ENCODE measurements at places on chromosomes 7 and 10.

DNA sequence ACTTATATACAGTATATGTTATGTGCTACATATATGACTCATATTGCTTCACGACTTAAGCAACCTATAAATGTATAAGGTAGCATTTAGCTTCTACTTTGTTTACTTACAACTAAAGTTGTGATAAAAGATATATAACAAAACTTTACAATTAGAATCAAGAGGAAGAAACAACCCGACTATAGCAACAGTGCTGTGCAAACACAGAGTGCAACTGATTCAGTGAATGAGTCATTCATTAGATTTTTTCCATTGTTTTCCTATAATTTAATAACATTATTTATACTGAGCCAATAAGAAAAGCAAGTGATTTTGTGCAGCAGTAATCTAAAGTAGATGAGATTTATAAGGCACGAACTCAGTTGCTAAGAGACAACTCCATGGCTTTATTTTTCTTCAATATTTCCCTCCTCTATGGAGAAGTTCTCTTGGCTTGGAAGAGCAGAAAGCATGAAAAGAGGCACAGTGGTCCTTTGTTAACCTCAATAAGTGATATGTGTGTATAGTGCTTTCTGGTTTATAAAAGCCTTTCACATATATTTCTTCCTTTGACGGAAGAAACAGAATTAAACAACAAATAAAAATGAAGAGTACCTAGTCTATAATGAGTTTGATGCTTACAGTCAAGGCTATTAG, 19.8 kb downstream of the CEP41 start:
- no peaks in the 10 kb centered on the region for H3K36me3 ChIP-seq
- H3K27ac ChIP-seq: no peak overlapping the region
- no peak overlapping the region for H3K4me3 ChIP-seq
- no peaks in the 10 kb centered on the region for H3K4me1 ChIP-seq

DNA sequence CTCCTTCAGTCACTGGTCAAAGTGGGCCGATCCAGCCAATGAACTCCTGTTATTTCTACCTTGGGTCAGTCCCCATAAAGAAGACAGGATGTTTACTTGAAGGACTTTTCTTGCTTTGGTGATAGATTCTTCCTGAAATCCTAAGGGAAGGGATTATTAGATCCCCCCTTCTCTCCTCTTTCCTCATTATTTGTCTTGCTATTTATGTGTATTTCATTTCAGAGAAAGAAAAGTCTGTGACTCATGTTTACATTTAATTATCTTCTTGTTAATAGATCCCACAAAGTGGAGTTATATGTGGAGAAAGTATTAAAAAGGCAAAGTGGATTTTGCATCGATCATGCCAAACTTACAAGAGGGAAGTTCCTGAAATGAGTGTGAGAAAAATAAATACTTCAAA, 341.5 kb downstream of the PHTF2 start:
- no peak for DNase-seq
- H3K27me3 ChIP-seq: no peaks in the 10 kb centered on the region
- H3K4me3 ChIP-seq: no peak overlapping the region
- H3K4me1 ChIP-seq: peaks cover 4% of the 10 kb centered on the region

- no peak for DNase-seq
- no peaks in the 10 kb centered on the region for H3K36me3 ChIP-seq
- no peaks in the 10 kb centered on the region for H3K27me3 ChIP-seq
- peak overlapping the region; percentile 93 for H3K27ac ChIP-seq
Measured at GRCh38 chr7:116674508-116675173, 2.6 kb downstream of the MET start.

DNA sequence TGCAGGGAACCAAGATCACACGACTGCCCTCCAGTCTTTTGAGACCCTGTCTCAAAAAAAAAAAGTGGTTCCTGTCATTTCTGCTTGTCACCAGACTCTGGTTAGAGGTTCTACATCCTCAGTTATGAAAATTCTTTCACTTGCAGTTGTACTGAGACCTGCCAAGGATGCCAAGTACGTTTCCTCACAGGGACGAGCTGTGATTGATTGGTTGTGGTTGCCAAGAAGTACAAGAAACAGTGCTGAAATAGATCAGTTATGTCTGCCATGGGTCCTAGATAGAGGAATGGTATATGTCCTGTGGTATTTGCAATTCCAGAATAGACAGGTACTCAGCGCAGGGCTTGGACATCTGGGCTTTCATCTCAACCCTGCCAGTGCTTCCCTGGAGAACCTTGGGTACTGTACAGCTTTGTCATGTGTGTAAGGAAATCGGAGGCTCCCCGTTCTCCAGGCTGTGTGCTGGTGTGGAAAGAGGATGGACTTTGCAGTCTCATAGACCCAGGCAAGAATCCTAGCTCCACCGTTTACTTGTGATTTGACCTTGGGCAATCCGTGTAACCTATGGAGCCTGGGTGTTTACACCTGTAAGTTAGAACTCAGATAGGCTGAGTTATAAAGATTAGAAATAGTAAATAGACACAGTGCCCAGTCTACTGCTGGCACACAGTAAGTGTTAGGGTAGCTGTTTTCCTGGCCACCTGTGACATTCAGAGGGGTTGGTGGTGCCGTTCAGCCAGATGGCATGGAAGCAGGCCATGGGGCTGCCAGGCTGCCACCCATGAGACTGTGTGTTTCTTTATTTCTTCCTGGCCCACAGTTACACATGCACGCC, 53.0 kb downstream of the COL13A1 start:
- no peaks in the 10 kb centered on the region for H3K27me3 ChIP-seq
- no peaks in the 10 kb centered on the region for H3K4me1 ChIP-seq
- no peak for DNase-seq
- H3K4me3 ChIP-seq: no peak overlapping the region
- H3K27ac ChIP-seq: no peak overlapping the region

- H3K36me3 ChIP-seq: peaks cover 7% of the 10 kb centered on the region
- H3K27ac ChIP-seq: no peak overlapping the region
- no peak for DNase-seq
- H3K4me3 ChIP-seq: no peak overlapping the region
Measured at GRCh38 chr10:77776487-77776886, 138.9 kb upstream of the KCNMA1 start.

- H3K27me3 ChIP-seq: no peaks in the 10 kb centered on the region
- no peaks in the 10 kb centered on the region for H3K4me1 ChIP-seq
- no peak for DNase-seq
- no peak overlapping the region for H3K4me3 ChIP-seq
Measured at GRCh38 chr10:123502983-123503382, 163.2 kb upstream of the GPR26 start.

DNA sequence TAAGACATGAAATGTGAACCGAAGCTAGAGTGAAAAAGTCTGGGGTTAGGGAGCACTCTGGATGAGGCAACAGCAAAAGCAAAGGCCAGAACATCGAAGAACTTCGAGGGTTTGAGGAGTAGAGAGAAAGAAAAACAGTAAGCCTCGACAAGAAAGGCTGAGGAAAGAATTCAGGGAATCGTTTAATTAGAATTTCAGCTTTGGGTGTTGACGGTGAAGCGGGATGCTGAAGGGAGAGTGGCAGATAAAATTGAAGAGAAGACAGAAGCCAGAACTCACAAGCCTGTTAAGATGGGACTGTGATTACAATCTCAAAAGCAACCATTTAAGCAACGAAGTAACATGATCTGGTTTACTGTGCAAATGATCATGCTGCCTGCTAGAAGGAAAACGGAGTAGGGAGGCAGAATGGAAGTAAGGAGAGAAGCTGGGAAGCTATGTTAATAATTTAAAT, 2.1 kb downstream of the TRDMT1 start:
- no peak for DNase-seq
- peak overlapping the region; percentile 94 for H3K4me3 ChIP-seq
- no peaks in the 10 kb centered on the region for H3K27me3 ChIP-seq
- H3K36me3 ChIP-seq: no peaks in the 10 kb centered on the region
- peaks cover 12% of the 10 kb centered on the region for H3K4me1 ChIP-seq

DNA sequence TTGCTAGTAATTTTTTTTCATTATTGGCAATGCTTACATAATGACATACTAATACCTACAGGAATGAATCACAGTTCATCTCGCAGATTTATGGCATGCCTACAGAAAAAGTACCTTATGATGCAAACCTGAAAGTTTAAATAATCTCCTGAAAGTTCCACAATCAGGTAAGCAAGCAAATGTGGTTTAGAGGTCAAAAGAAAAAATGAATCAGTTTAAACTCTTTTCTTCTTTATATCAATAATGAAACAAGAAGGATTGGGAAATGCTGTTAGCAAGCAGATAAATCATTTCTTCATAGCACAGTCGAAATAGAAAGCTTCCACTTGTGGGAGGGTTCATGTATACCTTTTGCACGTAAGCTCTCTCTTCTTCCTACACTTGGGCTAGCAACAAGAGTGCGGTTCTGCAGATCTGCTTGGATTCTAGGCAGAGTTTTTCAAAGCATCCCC, 53.7 kb upstream of the MTPN start:
- no peaks in the 10 kb centered on the region for H3K27me3 ChIP-seq
- H3K4me1 ChIP-seq: peaks cover 14% of the 10 kb centered on the region
- DNase-seq: no peak
- H3K4me3 ChIP-seq: no peak overlapping the region
- H3K27ac ChIP-seq: no peak overlapping the region

DNA sequence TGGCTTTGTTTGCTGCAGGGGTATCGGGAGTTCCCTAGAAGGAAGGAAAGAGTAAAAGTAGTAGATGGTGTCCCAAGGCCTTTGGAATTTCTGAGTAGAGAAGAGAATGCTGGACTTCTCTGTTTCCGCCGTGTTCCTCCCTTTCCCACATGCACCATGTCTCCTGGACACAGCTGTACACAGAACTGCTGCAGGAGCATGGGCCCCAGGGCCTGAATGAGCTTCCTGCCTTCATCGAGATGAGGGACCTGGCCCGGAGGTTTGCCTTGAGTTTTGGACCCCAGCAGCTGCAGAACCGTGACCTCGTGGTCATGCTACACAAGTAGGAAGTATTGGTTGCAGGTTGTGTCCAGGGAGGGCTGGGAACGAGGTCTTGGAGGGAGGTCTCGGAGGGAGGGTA, 15.3 kb upstream of the PVRIG start:
- no peak overlapping the region for H3K4me3 ChIP-seq
- no peaks in the 10 kb centered on the region for H3K4me1 ChIP-seq
- no peak for DNase-seq
- H3K27ac ChIP-seq: no peak overlapping the region
- no peaks in the 10 kb centered on the region for H3K27me3 ChIP-seq
- H3K36me3 ChIP-seq: no peaks in the 10 kb centered on the region

DNA sequence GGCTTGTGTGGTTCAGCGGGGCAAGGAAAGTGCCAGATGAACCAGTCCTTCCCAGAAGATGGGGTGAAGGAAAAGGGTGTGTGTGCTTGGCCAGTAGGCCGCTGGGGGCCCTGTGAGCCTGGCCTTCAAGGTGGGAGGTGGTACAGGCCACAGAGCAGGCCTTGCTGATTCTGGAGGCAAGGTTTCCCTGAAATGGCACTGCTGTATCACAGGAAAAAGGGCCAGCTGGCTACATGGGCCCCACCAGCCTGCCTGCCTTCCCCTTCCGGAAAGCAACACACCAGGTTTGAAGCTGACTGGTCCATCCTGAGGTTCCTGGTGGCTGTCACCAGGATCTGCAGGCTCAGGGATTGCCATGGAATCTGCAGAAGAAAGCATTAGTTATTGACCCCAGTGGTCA, 12.5 kb downstream of the MMRN2 start:
- DNase-seq: no peak
- H3K27ac ChIP-seq: no peak overlapping the region
- H3K4me1 ChIP-seq: peaks cover 6% of the 10 kb centered on the region
- no peaks in the 10 kb centered on the region for H3K27me3 ChIP-seq
- no peaks in the 10 kb centered on the region for H3K36me3 ChIP-seq

- no peak overlapping the region for H3K27ac ChIP-seq
- no peaks in the 10 kb centered on the region for H3K27me3 ChIP-seq
- no peaks in the 10 kb centered on the region for H3K36me3 ChIP-seq
- no peaks in the 10 kb centered on the region for H3K4me1 ChIP-seq
- DNase-seq: peak; percentile 53
Measured at GRCh38 chr10:93813507-93814465, 56.0 kb downstream of the LGI1 start.

- H3K4me1 ChIP-seq: no peaks in the 10 kb centered on the region
- H3K36me3 ChIP-seq: no peaks in the 10 kb centered on the region
- no peak for DNase-seq
- no peak overlapping the region for H3K4me3 ChIP-seq
- H3K27me3 ChIP-seq: no peaks in the 10 kb centered on the region
Measured at GRCh38 chr7:158094046-158094445, 493.6 kb downstream of the PTPRN2 start.

DNA sequence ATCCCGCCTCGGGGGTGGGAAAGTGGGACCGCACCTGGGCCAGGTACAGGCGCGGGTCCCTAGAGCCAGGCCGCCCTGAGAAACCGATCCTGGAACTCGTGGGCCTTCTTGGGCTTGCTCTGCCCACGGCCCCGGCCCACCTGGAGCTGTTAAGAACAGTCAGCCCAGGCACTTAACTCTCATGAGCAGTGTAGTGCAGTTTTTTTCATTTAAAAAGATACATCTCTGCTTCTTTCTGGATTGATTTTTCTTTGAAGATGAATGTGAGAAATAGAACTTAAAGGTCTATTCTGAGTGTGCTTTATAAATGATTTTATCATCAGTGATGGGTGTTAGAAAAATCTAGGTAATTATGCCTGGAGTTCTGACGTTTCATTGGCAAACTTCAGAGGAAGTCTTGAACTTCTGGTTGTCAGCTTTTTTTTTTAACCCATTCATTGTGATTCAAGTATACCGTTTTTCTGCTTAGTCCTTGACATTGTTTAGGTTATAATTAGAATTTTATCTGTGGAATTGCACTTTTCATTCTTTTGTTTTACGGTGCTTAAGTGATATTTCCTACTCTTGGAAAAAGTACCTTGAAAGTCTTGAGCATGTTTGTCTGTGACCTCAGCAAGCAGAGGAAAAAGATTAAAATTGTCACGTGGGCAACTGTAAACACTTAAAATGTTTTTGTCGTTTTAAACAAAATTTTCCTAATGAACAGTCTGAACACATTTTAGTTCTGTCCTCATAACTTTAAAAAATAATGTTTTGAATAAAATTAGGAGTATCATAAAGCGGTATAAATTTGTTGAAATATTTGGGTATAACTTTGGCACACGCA, 906 bp downstream of the CDK1 start:
- no peak for DNase-seq
- no peaks in the 10 kb centered on the region for H3K27me3 ChIP-seq
- no peak overlapping the region for H3K27ac ChIP-seq
- peak overlapping the region; percentile 67 for H3K4me3 ChIP-seq

DNA sequence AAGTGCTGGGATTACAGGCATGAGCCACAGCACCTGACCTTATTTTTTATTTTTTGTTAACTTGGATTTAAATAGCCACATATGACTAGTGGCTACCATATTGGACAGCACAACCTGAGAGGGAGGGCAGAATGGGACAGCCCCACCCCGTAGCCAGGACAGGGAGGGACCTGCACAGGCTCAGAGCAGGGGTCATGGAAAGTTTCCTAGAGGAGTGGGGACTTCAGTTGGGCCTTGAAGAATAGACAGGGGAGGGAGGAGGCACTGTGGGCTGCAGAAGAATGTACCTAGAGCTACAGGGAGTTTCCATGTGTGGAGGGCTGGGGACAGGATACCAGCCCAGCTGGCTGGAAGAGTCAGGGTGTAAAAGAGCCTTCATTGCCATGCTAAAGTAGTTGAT, 8.8 kb downstream of the TRIM8 start:
- no peak for DNase-seq
- H3K27me3 ChIP-seq: no peaks in the 10 kb centered on the region
- H3K27ac ChIP-seq: no peak overlapping the region
- H3K36me3 ChIP-seq: no peaks in the 10 kb centered on the region
- H3K4me1 ChIP-seq: peaks cover 36% of the 10 kb centered on the region

GRCh38 chr10:31186225-31187000, 132.6 kb upstream of the ZEB1 start:
- no peak overlapping the region for H3K27ac ChIP-seq
- no peak overlapping the region for H3K4me3 ChIP-seq
- H3K4me1 ChIP-seq: peaks cover 5% of the 10 kb centered on the region
- H3K27me3 ChIP-seq: no peaks in the 10 kb centered on the region
- no peak for DNase-seq

- no peak for DNase-seq
- no peaks in the 10 kb centered on the region for H3K36me3 ChIP-seq
- H3K27me3 ChIP-seq: peaks cover 9% of the 10 kb centered on the region
- no peaks in the 10 kb centered on the region for H3K4me1 ChIP-seq
Measured at GRCh38 chr10:131650771-131651673, 249.8 kb upstream of the PPP2R2D start.

Data from psoas muscle (tissue), 8 donors.